Stimulated activated CD8-positive, alpha-beta memory T cell treated with anti-CD3 and anti-CD28 coated beads, Interleukin-7, amount 100 ng/mL, for 1 hour (primary cell): ENCODE measurements at places on chromosomes 5 and 9.

DNA sequence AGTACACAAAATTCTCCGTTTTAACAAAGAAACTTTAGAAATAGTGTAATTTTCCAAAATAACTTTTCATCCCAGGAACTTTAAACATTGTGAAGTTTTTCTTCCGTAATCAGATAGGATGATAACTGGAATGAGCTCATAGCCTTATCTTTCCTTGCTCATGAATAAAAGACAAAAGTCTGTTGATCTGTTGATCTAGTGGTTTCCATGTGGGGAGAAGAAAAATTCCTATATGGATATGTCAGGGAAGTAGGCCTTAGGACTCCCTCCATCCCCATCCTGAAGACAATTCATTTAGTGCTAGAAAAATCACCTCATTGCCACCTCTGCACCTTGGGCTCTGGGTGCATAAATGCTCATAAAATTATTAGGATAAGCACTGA is 266.6 kb downstream of the SMARCA2 start:
- no peak for DNase-seq

DNA sequence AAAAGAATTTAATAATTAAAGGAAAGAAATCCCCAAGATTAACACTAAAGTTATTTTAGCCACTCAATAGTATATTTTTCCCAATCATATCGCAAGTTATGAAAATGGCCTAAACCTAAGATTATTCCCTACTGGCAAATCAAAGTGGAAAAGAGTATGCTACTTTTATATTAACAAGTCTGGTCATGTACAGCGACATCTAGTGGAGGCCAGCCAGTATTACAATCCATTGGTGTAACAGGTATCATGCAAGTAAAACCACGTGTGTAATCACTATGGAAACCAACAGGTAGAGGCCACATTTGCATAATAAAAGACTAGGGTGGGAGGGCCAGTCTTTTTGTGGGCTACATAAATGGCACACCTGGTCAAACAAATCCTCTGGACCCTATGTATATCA is 976.4 kb upstream of the CDH9 start:
- no peak for DNase-seq

- DNase-seq = no peak
These were observed 39.9 kb downstream of the ERP44 start for GRCh38 chr9:100058699-100059579.

GRCh38 chr5:38557792-38558191 is 1.3 kb upstream of the LIFR start:
- DNase-seq = no peak

DNA sequence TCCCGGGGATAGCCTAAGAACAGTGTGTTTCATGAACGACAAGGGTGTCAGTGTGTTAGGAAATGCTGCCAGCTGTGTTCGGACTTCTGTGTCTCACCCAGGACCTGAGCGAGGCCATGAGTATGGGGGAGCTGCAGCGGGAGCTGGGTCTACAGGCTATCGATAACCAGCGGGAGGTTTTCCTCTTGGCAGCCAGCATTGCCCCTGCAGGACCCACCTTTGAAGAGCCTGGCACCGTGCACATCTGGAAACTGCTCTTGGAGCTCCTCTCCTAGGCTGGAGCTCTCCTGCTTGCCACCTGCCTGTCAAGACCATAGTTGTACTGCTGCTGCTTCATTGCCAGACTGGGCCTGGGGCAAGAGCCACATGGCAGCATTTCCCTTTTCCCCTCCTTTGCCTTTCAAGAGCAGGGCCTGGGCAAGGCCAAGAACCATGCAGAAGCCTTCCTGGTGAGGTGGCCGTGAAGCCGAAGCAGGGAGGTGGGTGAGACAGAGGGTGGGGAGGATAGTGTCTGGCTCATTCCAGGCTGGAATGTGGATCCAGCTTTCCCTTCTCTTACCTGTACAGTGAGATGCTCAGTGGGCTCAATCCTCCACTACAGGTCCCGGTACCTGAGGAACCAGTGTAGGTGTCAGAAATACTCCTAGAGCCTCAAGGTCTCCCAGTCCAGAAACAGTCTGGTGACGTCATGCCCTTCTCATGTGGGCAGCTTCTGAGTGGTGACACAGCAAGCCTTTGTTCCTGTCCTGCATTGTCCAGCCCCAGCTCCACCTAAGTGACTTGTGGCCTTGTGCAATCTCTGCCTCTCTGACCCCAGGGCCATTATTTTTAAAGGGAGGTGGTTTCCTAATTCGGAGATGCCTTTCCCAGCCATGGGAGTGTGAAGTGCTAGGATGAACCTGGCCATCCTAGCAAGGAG is 6.6 kb downstream of the ARL10 start:
- no peak for DNase-seq

GRCh38 chr5:7592910-7593309 is 197.0 kb downstream of the ADCY2 start:
- no peak for DNase-seq

- no peak for DNase-seq
These were observed 651.3 kb downstream of the PTPRD start for GRCh38 chr9:9961487-9961886.

DNA sequence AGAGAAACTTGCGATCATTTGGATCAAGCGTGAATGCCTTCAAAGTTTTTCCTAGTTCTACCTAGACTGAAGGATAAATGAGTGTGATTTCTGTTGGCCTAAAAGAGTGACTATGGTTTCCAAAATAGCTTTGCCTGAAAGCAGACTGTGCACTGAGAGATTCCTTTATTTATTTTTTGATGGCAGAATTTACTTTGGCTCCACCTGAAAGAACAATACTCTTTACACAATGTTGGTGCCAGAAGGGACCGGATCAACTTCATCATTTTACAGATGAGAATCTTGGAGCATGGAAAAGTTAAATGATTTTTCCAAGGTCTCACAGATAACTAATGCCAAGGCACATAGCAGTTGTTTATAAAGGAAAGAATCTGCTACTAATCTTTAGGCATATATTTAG is 199.6 kb downstream of the KCTD16 start:
- DNase-seq = no peak

GRCh38 chr9:76911971-76912370 is 6.1 kb upstream of the PRUNE2 start:
- DNase-seq = no peak

- DNase-seq = no peak
These were observed 85.5 kb upstream of the PITX1 start for GRCh38 chr5:135119481-135119880.

GRCh38 chr5:77425998-77426659 is 66.0 kb downstream of the WDR41 start:
- no peak for DNase-seq

- no peak for DNase-seq
These were observed 10.6 kb downstream of the GRIN3A start for GRCh38 chr9:101727612-101728524.

DNA sequence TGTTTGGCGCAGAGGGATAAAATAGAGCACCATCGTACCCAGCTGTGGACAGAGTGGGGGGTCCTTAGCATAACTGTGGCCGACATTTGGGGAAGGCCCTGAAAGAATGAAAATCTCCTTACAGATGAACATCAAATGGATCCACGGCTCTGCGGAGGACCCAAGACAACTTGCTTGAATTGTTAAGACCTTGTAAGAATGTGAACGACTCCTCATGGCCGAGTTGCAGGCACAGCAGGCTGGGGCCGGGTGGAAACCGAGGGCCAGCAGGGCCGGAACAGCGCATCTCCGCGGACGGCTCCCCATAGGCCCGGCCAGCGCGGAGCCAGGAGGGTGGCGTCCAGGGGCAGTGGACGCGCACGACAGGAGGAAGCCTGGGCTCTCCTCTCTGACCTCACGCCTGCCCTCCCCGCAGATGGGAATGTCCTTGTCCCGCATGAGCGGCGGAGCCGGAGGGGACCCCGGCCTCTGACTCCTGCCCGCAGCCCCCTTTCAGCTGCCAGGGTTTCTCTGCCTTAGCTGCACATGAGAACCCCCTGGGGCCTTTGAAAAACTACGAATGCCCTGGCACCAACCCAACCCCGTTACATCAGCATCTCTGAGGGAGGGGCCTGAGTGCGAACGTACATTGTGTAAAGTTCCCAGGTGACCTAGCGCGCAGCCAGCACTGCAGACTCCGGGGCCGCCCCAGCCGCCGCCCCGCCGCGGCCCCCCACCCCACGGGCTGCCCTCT is 36.2 kb upstream of the PTCH1 start:
- no peak for DNase-seq

GRCh38 chr9:33778700-33779351 is 16.5 kb upstream of the PRSS3 start:
- peak; percentile 5 for DNase-seq

DNA sequence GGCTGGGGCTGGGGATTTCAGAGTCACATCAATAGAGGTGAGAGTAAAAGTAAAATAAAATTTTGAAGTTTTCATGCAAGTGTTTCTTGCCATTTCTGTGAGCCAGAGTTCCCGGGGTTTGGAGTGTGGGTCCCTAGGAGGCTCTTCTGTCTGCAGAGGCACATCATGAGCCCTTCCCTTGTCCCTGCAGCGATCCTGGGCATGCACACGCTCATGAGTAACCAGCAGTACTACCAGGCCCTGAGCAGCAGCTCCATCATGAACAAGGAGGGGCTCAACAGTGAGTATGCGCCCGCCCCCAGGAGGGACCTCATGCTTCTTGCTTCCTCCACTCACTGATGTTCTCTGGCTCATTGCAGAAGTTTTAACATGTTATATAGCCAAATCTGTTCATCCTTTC is 61.1 kb downstream of the TMOD1 start:
- no peak for DNase-seq

- no peak for DNase-seq
These were observed 80.7 kb downstream of the OTULIN start for GRCh38 chr5:14745188-14745563.

DNA sequence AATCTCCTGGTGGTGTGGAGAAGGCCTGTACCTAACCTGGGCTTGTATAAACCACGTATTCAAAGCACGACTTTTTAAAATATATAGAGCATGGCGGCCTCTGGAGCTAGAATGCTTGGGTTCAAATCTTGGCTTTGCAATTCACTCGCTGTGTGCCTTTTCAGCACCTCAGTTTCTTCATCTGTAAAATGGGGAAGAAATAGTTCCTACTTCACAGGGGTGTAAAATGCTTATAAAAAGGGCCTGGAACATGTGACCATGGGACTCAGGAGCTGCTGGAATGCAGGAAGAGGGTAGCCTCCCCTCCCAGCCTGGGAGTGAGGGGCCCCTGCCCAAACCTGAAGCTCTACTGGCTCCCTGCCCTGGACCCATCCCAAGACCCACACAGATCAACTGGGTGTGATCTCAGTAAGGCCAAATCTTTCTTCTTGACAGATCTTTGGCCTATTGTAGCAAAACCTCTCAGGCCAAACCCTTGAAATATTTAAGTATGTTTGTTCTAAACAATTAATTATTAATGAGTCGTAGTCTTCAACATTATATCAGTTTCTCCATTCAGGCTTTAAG is 269.0 kb downstream of the ZSWIM6 start:
- no peak for DNase-seq

DNA sequence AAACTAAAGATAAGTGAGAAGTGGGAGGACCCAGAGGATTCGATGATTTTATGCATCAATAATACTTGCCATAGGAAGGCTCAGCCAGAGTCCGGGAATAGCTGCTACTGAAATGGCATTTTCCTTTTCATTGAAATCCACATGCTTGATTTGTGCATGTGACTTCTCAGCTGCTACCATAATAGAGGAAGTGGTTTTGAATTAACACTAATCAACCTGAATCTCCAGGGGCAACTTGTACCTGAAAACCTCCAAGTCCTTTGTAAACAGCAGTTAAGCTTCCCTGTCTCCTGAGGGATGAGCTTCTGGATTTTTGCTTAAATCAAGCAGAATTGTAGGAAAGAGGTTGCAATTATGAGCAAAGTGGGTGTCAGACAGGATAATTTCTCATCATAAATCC is 124.9 kb downstream of the PPP2R2B start:
- no peak for DNase-seq

DNA sequence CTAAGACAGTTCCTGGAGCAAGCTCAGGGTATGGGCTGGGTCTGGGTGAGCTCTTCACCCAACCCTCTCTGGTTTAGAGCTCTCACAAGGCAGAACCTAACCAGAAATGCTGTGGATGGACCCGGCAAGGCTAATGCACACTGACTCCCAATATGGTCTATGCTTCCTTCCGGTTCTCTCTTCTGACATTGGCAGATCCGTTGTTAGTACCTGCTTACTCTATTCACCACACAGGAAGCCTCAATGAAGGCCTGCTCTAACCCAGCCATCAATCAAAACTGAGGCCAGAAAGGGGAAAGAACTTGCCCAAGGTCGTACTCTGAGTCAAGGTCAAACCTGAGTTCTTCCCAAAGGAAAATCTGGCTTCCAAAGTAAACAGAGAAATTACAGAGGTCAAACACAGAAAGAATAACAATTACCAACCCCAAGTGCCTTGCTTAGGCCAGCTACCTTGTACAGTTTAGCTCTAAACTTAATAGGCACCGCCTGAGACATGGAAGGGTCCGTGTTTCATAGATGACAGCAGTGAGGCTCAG is 46.0 kb upstream of the AKNA start:
- no peak for DNase-seq

GRCh38 chr9:38253200-38253599 is 139.3 kb upstream of the ALDH1B1 start:
- no peak for DNase-seq

GRCh38 chr9:38086496-38086895 is 17.5 kb upstream of the SHB start:
- no peak for DNase-seq

- no peak for DNase-seq
These were observed 268.3 kb downstream of the GADD45G start for GRCh38 chr9:89872913-89873707.

GRCh38 chr9:123338710-123339665 is 17.0 kb upstream of the CRB2 start:
- peak; percentile 24 for DNase-seq

GRCh38 chr5:158868546-158868945 is 231.2 kb downstream of the EBF1 start:
- no peak for DNase-seq

GRCh38 chr9:131190191-131190590 is 64.8 kb downstream of the NUP214 start:
- no peak for DNase-seq

DNA sequence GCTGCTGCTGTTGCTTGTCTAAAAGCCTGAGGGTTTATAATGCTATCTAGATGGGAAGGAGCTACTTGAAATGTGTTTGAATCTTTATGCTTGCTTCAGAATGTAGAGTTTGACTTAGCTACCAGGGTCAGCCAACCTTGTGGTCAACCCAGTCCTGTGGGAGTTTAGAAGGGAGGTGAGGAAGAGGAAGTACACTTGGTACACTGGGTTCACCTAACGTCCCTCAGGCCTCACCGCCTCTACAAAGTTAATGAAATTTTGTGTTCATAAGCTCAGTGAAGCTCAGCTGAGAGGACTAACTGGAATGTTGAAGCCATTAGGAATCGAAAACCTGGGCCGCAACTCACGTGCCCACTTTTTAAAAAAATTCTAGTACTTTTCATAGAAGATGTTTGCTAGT is 10.7 kb downstream of the IQGAP2 start:
- DNase-seq = no peak

GRCh38 chr9:137620048-137620405 is 1.2 kb downstream of the EHMT1 start:
- no peak for DNase-seq

DNA sequence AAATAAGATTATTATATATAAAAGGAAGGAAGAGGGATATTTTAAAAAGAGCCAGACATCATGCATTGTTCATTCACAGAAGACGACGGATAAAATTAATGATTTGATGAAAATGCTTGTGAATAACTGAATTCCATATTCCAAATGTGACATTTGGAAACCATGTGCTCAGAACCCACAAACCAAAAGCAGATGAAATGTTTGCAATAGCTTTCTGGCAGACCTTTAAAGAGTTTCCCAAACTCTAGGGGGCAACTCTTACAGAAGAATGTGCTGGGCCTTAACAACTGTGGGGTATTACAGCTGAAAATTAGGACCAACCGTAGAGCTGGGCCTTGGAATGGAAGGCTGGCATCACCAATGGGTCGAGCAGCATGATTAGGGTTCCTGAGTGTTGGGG is 471.0 kb downstream of the EFNA5 start:
- DNase-seq = no peak
